ENCODE measurements at places on chromosomes 5 and 9.

GRCh38 chr9:136713550-136713949 is 1.2 kb downstream of the DIPK1B start:
- DNase-seq = no peak

DNA sequence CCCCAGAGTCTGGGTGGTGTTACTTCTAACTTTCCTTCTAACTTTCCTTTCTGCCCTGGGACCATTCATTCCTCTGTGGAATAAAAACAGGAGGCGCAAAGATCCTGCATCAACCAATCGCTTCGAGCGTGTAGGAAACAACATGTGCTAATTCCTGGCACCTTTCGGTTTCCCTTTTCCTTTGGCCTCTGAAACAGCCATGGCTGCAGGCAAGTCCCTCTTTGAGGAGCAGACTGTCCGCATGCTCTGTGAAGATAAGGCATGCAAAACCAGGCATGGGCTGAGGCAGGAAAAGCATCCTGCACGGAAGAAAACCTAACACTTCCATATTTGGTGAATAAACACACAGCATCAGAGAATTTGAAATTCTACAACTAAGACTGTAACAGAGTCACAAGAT is 128.3 kb downstream of the HSD17B3 start:
- DNase-seq = no peak

DNA sequence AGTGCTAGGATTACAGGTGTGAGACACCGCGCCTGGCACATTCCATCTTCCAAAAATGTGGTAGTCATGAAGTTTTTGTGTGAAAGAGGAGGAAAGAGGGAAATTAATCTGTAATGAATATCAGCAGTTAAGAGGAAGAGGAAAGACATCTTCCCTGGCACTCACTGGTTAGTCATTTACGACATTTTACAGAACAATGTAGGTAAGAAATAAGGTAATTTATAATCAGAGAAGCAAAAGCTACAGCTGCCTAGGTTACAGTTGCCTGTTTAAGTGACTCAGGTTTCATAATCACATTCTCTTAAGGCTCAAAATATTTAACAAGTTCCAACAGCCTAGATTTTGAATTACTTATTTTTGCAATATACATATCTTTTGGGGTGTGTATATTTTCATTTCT is 26.9 kb downstream of the CNOT6 start:
- DNase-seq = no peak

GRCh38 chr5:138870611-138871010 is 4.5 kb downstream of the LRRTM2 start:
- DNase-seq = peak; percentile 73

GRCh38 chr5:42875785-42876374 is 64.2 kb upstream of the SELENOP start:
- no peak for DNase-seq

GRCh38 chr5:130333089-130333488 is 428.8 kb downstream of the CHSY3 start:
- DNase-seq = no peak

GRCh38 chr9:82404196-82404870 is 415.8 kb downstream of the SPATA31D1 start:
- no peak for DNase-seq

DNA sequence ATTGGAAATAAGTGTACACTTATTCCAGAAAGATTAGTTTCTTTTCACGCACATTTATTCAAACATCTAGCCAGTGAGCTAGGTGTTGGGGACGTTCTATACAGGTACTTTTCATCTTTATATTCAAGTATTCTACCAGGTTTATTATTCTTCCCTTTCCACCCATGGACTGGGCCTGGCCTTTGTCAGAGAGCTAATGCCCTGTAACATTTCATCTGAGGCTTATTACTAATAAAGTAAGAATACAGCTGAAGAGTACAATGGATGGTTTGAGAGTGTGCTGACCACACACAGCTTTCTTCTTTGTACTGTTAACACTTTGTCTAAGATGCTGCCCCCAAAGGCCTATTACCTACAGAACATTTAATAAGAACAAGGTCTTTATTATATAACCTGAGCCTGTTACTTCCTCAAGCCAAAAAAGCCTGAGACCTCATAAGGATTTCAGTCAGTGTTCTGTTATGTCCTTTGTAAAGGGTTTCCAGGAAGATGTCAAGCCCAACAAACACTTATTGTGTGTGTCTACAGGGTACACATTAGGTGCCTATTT is 93.5 kb downstream of the ZNF608 start:
- no peak for DNase-seq

DNA sequence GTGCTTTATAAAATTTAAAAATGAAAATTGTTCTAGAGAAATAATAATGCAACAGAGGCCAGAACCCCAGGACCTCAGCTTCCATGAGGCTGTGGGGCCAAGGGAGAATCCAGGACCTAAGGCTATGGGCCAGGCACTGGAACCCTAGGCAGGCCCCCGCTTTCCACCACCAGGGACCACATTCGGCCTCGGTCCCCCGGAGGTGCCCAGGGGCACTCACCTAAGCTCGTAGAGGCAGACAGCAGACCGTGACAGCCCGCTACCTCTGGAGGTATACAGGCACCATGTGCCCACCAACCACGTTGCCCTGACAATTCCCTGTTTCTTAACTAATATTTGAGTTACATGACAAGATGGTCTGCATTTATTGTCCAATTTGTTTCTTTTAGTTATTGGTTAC is 49.5 kb upstream of the MROH2B start:
- no peak for DNase-seq

GRCh38 chr5:153584960-153585359 is 94.5 kb downstream of the GRIA1 start:
- DNase-seq = no peak

GRCh38 chr5:87361536-87362213 is 51.1 kb downstream of the CCNH start:
- DNase-seq = no peak

DNA sequence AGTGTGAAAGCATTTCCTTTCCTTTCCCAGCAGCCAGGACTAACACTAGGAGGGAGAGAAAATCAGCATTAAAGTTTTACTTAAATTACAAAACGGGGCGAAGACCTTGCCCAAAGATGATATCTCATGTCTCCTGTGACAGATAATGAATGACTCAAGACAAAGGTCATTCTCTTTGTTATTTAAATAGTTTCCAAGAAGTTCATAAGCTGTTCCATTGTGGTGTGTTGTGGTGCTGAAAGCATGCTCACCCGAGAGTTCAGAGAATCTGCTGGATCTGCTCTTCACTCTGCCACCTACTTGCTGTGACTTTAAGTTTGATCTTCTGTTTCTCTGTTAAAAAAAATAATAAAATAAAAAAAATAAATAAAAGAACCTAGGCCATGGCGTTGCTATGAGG is 265.9 kb upstream of the NR4A3 start:
- no peak for DNase-seq

GRCh38 chr5:79856456-79857055 is 134.5 kb downstream of the MTX3 start:
- DNase-seq = no peak

GRCh38 chr5:107815109-107815508 is 144.4 kb upstream of the EFNA5 start:
- DNase-seq = no peak

DNA sequence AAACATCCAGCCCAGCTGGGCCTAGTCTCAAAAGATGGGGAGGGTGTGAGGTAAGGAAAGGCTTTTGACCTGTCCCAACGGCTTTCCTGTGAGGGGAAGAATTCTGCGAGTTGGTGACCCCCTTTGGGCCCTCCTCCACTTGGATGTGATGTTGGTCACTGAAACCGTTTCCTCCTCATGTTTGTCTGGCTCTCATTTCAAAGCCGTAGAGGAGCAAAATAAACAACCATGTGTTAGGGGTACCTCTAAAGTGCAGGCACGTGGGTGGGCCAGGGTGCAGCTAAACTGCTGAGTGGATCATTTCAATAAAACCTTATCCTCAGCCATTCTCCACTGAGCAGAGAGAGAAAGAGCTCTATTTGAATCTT is 84.3 kb upstream of the MELK start:
- DNase-seq = no peak

DNA sequence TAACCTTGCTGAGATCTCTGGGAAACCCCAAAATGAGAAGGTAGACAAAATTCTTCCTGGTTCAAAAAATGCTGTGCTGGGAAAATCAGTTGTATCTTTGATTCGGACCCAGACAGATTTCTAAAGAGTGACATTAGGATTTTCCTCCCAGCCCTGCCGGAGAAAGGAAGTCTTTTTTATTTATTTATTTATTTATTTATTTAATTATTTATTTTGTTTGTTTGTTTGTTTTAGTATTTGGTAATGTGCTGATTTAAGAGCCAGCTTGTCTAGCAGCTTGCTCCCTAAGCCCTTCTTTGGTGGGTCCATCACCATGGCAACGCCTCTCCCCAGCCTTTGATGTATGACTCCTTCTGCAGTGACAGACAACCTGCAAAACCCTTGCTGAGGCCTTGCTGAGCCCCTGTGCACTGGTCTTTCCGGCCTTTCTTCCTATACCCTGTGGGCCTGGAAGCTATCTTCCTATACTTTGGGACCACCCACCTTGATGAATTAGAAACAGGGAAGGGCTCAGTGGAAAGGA is 60.6 kb upstream of the AFAP1L1 start:
- DNase-seq = no peak

GRCh38 chr9:136051837-136052471 is 43.1 kb downstream of the NACC2 start:
- DNase-seq = peak; percentile 62

DNA sequence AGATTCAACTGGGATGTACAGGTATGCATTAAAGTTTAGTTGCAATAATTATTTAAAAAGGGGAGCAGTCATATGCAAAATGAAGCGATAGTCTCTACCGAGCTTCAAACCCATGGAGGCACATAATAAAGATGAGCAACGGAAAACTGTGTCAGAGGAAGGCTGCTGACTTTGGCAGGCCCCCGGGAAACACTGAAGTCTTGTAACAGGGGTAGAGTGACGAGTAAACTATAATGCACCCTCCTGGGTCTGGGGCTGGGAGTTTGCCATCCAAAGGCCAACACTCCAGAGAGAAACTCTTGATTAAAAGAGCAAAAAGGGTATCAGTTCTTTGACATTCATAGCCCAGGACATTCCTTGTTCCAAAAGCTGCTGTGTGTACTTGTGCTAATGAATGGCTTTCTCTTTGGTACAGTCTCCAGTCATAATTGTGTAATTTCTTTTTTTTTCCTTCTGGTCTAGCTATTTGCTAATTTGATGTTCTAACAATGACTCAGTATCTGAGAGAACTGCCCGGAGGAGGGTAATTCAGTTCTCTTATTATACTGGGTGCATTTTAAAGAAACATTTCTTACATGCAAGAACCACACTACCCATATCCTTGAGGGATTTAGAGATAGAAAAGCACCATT is 59.2 kb downstream of the TNC start:
- no peak for DNase-seq

DNA sequence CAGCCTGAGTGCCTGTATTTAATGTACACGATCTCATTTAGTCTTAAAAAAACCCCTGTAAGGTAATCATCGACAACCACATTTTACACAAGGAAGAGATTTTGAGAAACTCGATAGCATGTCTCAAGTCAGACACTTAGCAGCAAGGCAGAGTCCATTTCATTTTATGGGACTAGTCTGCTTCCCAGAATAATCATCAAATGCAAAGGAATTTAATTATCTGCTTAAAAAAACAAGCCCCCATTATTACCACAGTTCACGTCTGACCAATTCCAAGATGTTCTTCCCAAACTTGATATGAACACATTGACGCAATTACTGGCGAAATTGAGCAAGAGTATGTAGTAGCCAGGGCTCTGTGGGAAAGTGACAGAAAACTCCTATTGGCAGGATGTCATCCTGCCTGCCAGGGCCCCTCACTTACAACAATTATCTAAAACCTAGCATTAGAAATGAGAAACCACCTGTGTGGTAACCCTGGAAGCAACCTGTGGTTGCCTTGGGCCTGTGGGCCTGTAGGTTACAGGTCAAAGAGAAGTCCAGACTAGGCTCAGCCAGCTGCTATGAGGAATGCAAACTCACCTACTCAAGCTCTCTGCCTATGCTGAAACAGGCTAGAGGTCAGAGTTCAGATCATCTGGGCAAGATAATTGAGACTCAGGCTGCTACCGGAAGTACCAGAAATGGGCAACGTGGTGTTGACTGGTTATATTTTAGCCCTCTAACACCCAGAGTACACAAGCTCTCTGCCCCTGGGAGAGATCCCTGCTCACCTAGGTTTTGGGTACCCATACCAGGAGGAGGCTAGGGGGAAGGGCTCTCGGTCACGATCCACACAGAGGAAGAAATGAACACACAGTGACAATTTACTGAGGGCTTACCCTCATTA is 1.6 kb downstream of the B4GALT1 start:
- DNase-seq = no peak

GRCh38 chr9:120187758-120188157 is 392.2 kb downstream of the CDK5RAP2 start:
- DNase-seq = no peak

DNA sequence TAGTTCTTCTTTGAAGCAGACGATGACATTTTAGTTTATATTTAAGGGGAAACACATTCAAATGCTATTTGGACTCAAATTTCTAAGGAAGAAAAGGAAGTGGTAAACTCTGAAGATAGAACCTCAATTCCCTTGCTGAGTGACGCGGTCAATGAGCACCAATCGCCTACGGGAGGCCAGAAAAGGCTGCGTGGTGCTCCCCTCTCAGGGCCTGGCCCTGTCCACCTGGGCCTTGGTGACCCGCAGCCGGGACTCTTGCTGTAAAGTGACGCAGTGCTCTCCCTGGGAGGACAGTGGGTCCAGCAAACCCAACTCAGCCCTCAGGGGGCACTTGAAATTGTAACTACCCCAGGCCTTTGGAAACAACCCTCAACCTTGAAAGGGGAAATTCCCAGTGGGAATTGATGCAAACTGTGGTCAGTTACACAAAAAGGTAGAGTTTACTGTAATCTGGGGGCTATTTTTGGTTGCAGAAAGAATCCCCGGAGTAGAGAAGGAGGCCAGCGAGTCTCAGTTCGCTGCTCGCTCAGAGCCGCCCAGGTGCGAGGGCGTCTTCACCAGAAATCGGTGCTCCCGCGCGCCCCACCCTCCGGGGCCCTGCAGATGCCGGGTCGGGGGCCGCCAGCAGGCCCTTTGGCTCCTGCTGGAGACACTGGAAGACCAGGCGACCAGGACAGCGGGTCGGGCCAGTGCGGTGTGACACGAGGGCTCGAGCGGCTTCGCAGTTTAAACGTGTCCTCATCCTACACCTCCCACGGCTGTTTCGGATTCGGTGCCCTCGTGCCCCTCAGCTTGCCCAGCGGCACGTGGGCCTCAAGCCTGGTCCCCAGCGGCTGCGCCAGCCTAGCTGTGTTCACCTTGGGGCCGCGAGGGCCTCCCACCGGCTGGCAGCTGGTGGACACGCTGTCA is 1.4 kb upstream of the ANKRD33B start:
- DNase-seq = no peak

DNA sequence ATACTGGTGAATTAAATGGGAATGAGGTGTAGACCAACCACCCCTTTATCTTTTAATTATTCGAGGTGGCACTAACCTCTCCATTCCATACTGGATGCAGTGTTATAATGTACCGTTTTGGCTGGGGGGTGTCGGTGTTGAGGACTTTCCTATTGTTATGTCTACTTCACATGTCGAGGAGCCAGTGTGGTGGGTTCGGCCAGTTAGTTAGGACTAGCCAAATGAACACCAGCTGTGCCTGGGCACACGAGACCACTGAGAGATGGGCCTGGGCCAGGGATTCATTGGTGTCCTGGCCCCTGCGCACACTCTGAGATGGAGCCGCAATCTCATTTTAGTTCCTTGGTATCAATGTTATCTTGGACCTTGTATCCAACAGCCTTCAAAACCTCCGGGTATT is 186.2 kb downstream of the CACNA1B start:
- no peak for DNase-seq
